ENCODE measurements at places on chromosomes 12 and 14. TPM values are rescaled to one million over a fixed set of nuclear protein-coding genes. Genes with fewer than 3 reads are reported as not detected.

The FAM186B gene
- not detected for total RNA-seq

The SALL2 gene
- 15.0 TPM for total RNA-seq

The GCH1 gene
- 4.4 TPM for total RNA-seq

The TAS2R7 gene
- not detected for total RNA-seq

The SLC35F4 gene
- not detected for total RNA-seq

The SIVA1 gene
- total RNA-seq, result 512 TPM

The HCAR3 gene
- not detected for total RNA-seq

The MCRS1 gene
- total RNA-seq, result 48.2 TPM

The ATN1 gene
- total RNA-seq, result 66.8 TPM

The TBX3 gene
- total RNA-seq, result 6.6 TPM

The ZDHHC22 gene
- total RNA-seq, result 0.49 TPM

The NKX2-1 gene
- total RNA-seq, result not detected

The BATF gene
- 1.6 TPM for total RNA-seq
